AG04450 (cell line): ENCODE measurements at places on chromosomes 2 and 18.

DNA sequence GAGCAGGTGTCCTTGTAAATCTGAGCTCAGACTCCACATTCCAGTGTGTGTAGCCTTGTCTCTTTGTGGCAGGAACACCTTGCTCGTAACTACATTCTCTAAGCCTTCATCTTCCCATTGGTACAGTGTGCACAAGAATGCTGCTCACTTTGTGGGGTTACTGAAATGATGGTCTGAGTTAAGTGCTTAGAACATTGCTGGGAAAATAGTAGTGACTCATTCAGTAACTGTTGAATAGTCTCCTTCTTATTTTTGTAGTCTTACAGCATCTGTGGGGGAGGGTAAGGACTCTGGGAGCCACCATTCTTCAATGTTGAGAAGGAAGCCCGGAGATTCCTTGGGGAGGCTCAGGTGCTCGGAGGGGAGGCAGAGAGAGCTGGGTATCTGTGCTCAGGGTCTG is 236.0 kb upstream of the HDAC4 start:
- DNase-seq: no peak

DNA sequence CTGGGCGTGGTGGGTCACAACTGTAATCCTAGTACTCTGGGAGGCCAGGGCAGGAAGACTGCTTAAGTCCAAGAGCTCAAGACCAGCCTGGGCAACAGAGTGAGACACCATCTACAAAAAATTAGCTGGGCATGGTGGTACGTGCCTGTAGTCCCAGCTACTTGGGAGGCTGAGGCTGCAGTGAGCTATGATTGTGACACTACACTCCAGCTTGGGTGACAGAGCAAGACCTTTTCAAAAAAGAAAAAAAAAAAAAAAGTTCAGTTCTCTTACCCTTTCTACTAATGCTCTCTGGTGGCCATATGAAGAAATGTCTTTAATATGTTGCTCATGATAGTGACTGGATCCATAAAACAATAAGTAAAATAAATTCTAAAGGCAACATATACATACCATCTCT is 14.9 kb downstream of the TYW5 start:
- no peak for DNase-seq

DNA sequence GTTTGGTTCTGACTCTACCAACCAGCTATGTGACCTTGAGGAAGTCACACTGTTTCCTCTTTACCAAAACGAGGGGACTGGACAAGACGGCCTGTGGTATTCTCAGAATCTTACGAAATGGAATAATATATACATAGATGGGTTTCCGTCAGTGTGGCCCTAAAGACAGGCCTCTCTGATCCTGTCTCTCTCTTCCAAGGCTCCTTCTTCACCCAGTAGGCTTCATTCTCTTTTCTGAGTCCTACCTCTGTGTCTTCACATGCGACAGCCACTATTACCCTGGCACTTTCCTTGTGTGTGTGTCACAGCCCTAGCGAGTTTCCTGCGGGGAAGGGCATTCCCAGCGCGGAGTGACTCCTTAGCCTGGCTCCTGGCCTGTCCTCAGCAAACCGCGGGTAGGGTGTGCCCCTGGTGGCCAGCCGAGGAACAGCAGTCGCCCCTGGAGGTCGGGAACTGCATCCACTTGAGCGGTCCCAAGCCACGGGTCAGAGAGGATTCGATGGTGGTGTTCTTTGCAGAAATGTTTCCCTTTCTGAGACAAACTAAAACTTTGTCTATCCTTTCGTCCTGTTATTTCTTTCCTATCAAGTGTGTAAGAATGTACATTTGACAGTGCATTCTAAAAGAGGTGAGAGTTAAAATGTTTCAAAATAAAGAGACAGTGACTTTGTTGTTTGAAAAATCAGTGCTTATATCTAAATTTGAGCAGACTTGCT is 63.3 kb downstream of the RAB31 start:
- no peak for DNase-seq

DNA sequence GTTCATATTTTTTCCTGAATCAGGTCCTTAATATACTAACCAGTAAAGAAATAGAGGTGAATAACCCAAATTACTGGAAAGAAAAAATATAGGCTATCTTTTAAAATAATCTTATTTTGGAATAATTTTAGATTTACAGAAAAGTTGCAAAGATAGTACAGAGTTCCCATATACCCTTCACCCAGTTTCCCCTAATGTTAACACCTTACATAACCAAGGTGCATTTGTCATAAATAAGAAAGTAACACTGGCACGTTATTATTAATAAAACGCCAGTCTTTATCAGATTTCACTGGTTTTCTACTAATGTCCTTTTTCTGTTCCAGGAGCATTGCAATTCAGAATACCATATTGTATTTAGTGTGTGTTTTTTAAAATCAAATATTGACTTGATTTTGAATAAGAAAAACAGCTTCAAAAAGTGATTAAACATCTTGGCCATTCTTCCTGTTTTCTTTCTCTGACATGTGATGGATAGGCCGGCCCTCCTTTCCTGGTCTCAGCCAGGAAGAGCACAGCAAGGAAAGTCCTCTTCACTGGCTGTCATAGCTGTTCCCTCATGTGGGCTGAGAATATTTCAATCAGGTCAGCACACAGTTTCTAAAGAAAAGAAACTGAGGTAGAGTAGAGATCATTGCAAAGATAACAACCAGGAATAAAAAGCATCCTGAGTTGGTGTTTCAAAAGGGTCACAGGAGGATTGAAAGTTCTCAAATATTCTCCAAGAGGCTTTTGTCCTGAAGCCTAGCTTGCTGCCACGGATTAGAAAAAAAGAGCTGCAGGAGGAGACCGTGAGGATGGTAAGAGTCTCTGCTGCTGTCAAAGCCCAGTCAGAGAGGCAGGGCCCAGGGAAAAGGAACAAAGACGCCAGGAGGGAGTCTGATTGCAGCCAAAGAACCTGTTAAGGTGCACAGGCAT is 79.3 kb upstream of the ARL5A start:
- DNase-seq: no peak

- no peak for DNase-seq
Measured at GRCh38 chr2:152730591-152731333, 12.3 kb downstream of the ARL6IP6 start.

- DNase-seq: no peak
Measured at GRCh38 chr2:19178175-19178574, 180.2 kb downstream of the OSR1 start.

DNA sequence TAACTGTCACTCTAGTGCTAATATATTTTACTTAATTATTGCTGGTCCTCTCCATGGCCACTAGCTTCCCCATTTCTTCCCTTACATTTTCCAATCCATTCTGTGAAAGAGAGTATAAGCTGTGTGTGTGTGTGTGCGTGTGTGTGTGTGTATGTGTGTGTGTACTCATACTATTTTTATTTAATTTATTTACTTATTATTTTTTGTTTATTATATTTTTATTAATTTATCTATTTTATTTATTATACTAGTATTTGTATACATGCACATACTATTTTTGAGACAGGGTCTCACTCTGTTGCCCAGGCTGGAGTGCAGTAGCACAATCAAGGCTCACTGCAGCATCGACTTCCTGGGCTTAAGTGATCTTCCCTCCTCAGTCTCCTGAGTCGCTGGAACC is 59.6 kb downstream of the IKZF2 start:
- DNase-seq: no peak

GRCh38 chr2:96118698-96119388 is 2.5 kb upstream of the ADRA2B start:
- DNase-seq: no peak

DNA sequence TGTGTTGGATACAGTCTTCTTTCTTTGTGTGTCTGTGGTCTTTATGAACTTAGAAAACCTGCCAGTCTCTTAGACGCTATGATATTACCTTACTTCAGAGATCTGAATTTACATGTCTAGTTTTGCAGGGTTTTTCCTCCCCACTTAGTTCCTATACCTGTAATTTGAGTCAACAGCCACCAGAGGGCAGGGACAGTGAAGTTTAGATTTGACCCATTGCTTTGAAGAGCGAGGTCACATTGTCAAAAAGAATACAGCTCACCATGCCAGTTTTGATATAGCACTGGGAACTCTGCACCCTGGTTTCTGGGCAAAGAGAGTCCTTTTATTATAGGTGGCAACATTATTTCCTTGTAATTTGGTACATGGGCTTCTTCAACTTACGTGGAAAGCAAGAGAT is 102.3 kb downstream of the MAPK4 start:
- no peak for DNase-seq

GRCh38 chr18:43247944-43248343 is 29.3 kb downstream of the SYT4 start:
- no peak for DNase-seq

- DNase-seq: no peak
Measured at GRCh38 chr2:23542230-23542789, 157.3 kb downstream of the KLHL29 start.

- DNase-seq: no peak
Measured at GRCh38 chr2:219688560-219689445, 61.4 kb downstream of the SLC4A3 start.

DNA sequence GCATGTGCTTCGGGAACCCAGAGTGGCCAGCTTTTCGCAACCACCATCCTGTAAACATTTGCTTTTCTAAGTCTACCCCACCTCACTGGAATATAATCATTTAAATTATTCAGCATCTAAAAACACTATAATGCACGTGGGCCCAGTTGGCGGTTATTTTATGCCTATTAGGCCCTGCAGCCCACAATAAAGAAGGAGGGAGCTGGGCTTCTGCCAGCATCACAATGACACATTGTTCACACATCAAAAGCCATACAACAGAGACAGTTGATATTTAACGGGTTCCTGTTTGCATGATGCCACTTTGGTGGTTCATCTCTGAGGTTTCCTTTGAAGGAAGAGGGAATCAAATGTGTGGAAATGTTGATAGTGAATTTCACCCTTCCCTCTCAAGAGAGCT is 916.0 kb upstream of the CELF4 start:
- DNase-seq: no peak

DNA sequence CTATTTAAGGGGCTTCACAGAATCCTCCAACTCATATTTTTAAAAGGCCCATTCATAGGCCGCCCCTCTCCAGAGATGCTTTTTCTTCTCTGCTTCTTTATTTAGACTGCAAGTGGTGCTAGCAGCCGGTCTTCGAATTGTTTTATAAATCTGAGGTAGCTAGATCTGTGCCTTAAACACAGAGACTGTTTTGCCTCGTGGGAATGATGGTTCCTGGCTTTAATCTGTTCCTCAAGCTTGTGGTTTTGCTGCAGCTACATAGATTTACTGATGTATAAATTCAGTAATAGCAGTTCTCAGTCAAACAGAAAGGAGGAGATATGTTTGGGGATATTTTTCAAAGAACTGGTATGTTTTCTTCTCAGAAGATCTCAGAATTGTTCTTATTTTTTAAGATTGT is 45.3 kb downstream of the TNFRSF11A start:
- no peak for DNase-seq

GRCh38 chr2:189013031-189013430 is 38.9 kb downstream of the COL3A1 start:
- DNase-seq: no peak
